ENCODE measurements at places on chromosomes 6 and 20.

- no peak for DNase-seq
Measured at GRCh38 chr6:27669295-27669623, 196.4 kb upstream of the ZNF184 start.

- no peak for DNase-seq
Measured at GRCh38 chr6:52499026-52499425, 77.8 kb downstream of the TRAM2 start.

- no peak for DNase-seq
Measured at GRCh38 chr6:37663019-37663810, 34.5 kb downstream of the MDGA1 start.

DNA sequence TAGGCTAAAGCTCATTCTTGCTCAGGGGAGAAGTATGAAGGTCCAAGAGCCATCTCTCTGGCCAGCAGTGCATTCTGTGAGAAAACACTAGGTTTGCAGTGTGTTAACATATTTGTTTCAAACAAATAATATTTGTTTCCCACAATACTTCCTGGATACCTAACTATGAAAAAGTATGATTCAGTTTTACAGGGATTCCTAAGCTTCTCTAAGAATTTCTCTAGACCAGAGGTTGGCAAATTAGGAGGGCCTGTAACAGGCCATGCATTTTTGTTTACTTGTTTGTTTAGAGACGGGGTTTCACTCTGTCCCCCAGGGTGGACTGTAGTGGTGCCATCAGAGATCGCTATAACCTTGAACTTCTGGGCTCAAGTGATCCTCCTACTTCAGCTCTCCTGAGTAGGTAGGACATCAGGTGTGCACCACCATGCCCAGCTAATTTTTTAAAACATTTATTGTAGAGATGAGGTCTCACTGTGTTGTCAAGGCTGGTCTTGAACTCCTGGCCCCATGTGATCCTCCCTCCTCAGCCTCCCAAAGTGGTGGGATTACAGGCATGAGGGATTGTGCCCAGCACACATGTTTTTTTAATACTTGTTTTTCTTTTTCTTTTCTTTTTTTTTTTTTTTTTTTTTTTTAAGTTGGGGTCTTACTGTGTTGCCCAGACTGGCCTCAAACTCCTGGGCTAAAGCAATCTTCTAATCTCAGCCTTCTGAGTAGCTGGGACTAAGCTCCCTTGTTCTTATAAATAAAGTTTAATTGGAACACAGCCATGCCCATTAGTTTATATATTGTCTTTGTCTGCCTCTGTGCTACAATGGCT, 71.7 kb downstream of the ADGRG6 start:
- DNase-seq: no peak

DNA sequence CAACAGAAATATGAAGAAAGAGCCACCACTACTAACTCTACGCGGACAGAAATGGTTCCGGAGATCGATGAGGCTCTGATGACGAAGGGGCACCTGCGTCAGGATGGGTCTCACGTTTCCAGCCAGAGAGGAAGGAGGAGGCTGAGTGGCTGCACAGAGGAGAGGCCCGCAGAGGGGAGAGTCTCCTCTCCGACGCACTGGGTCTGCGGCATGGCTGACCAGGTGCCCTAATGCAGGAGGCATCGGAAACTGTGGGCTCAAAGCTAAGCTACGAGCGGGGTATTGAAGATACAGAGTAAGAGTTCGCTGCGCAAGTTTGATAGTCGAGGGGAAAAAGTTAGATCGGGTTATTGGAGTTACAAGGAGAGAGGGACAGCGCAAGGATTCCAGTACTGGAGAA, 69.9 kb downstream of the TTLL2 start:
- DNase-seq: no peak

GRCh38 chr6:100257793-100258395, 206.8 kb downstream of the SIM1 start:
- DNase-seq: no peak

GRCh38 chr6:79687759-79688158, 56.6 kb downstream of the SH3BGRL2 start:
- no peak for DNase-seq

DNA sequence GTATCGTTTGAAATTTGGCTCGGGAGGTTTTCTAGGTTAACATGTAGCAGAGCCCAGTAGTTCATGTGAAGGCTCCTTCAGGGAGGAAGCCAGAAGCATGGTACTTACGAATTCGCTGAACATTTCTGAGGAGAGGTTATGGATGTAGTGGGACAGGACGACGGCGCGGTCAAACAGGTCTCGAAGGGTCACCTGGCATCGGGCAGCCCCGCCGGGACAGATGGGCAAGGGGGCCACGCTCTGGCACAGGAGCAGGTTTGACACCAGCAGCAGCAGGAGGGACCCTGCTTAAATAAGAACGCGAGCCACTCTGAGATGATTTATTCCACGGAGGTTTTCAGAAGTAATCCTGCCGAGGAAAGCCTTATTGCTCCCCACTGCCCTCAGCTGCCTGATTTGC, 2.5 kb downstream of the PRL start:
- DNase-seq: no peak

GRCh38 chr20:51125780-51126179, 102.9 kb upstream of the KCNG1 start:
- DNase-seq: no peak

- DNase-seq: no peak
Measured at GRCh38 chr6:44606504-44606903, 219.0 kb downstream of the CDC5L start.

GRCh38 chr6:132491303-132491702, 21.6 kb downstream of the STX7 start:
- no peak for DNase-seq

GRCh38 chr6:75608956-75609533, 7.4 kb downstream of the SENP6 start:
- no peak for DNase-seq

DNA sequence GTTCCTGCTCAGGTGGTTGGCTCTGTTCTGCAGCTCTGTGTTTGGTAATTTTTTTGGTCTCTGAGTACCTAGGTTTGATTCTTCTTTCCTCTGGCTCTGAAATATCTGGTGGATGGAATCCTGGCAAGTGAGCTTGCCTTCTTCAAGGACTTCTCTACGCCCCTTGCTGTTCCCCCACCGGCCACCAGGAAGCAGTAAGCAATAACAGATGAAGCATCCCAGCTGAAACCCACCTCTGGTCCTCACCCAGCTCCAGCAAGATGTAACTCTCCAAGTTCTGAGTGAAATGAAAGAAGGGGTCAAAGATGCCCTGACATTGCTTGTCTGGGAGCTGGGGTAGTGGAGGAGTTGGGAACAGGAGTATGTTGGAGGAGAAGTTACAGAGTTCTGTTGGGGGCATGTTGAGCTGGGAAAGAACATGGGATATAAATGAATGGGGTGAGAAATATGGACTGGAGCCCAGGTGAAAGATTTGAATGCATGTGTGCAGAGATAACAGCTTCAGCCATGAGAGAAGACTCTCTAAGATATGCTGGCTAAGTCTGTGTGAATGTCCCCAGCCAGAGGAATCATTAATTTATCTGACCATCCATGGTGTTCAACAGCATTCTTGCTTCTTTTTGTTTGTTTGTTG, 51.3 kb upstream of the GLP1R start:
- peak; percentile 79 for DNase-seq

All from endothelial cell (in vitro differentiated cells).